Stimulated activated CD4-positive, alpha-beta T cell treated with anti-CD3 and anti-CD28 coated beads, Interleukin-1b, Interleukin-23, amount 100 ng/mL, for 1 hour (primary cell): ENCODE measurements at places on chromosomes 12 and 14.

DNA sequence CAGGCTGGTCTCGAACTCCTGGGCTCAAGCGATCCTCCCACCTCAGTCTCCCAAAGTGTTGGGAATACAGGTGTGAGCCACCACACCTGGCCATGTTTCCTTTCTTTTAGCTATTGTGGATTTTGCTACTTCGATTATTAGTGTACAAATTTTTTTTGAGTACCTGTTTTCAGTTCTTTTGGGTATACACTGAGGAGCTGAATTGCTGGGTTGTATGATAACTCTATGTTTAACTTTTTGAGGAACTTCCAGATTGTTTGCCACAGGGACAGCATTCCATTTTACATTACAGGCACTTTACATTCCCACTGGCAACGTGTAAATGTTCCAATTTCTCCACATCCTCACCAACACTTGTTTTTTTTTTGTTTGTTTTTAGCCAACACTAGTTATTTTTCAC lies 198.1 kb upstream of the TBX3 start:
- no peak for DNase-seq

GRCh38 chr12:8698132-8698851 lies 501 bp downstream of the RIMKLB start:
- DNase-seq, result peak; percentile 32

GRCh38 chr14:64625386-64626232 lies 75.8 kb downstream of the PPP1R36 start:
- no peak for DNase-seq

DNA sequence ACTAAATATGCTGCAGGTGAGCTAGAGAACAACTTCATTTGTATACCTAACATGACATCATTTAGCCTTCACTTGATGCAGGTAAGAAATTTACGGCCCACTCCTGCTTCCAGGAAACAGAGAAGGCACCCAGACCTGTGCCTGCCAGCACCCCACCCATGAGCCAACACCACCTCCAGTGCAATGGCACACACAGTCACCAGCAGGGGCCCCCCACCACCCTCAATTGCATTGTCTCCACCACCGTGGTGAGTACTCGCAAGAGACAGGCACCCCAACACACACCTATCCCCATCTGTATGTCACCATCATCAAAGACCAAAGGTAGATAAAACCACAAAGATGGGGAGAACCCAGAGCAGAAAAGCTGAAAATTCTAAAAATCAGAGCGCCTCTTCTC lies 107.6 kb downstream of the KLHL28 start:
- no peak for DNase-seq

- no peak for DNase-seq
Observed at GRCh38 chr12:1291601-1292332, 300.7 kb downstream of the ERC1 start.

GRCh38 chr14:100104523-100105300 lies 39.5 kb downstream of the EVL start:
- DNase-seq, result no peak

GRCh38 chr12:99915251-99916082 lies 69.3 kb downstream of the ANKS1B start:
- no peak for DNase-seq

GRCh38 chr12:31272607-31273225 lies 53.2 kb downstream of the SINHCAF start:
- no peak for DNase-seq

DNA sequence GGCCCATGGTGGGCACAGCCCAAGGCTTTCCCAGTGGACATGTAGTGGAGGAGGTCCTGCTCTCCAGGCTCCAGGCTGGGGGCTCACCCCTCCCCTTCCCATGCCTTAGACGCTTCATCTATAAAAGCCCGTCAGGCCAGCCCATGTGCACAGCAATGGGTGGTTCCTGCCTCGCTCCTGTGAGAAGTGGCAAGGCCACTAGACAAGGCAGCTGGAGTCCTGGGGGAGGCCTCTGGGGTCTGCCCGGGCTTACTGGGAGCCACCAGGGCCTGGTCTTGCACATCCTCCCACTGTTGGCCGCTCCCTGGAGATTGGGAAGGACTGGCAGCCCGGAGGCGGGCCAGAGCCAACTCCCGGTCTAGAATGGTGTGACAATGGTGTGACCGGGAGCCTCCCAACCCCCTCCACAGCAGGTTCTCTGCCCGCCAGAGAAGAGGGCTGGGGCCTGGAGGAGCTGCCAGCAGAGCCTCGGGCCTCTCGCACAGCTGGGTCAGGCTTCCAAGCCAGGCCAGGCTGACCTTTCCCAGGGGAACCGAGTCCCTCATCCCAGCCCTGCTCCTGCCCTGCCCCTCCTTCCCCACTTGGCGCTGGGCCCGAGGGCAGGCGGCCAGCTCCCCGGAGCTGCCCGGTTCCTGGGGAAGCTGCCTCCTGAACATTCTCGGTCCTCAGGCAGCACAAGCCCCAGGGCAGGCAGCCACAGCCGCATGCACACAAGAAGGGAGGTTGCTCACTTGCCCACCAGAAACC lies 97.9 kb downstream of the RFLNA start:
- no peak for DNase-seq

GRCh38 chr14:67480011-67480410 lies 8.5 kb downstream of the TMEM229B start:
- DNase-seq, result no peak

DNA sequence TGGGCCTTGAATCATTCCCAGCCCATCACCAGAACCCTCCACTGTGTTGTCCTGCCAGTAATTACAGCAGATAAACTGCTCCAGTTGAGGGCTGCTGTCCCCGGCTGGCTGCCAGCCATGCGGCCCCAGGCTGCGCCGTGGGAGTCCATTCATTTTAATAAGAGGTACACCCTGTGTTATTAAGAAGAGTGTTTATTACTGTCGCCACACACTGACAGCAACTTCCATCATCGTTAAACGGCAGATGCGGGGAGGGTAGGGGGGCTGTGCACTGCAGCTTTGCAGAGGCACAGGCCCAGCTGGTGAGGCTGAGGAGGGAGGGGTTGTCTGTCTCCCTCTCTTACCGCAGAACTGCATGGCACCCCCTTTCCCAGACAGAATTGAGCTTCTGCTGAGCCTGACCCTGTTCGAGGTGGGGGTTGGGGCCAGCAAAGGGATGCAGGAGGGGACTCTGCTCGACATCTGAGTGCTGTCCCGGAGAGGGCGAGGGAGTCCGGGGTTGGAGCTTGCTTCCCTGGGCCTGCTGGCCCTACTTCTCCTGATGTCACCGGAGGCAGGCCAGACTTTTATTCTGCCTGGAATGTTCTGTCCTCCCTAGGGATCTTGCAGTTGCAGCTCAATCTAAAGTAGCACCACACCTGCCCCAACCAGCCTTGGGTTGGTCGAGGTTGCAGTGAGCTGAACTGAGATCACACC lies 33.8 kb upstream of the GPATCH2L start:
- DNase-seq, result no peak

DNA sequence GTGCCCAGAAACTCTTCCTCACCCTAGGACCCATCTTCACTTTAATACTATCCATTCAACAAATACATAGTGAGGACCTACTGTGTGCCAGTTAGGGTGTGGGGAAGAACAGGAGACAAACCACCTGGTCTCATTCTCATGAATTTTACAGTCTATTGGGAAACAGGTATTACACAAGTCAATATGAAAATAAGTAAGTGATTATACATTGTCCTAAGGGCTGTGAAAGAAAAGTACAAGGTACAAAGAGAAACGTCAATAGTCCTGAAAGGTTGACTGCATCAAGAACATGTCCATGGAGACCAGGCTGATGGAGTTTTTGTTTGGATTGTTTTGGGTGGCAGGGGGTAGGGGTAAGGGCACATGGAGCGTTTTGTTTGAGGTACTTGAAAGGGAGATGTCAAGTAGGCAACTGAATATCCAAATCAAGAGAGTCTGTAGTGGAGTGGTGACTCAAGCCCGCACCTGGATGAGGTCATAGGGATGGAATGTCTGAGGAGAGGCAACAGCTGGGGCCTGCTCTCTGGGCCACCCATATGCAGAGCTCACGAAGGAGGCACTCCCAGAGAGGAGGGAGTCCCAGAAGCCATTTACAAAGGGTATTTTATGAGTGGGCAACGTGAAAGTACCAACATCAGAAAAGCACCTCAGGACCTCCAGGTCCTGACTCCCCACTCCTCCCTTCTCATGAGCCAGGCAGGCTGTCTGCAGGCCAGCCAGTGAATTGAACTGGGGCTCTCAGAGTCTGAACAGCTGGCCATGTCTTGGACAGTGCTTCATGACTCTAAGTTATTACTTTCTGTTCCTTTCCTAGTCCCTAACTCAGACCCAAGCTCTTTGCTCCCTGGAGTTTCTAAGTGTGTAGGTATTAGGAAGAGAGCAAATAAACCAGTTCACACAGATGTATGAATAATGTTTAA lies 272.0 kb downstream of the ZFP36L1 start:
- DNase-seq, result no peak

- no peak for DNase-seq
Observed at GRCh38 chr12:101745481-101745880, 6.2 kb upstream of the SYCP3 start.
